ENCODE measurements at places on chromosomes 5 and 9.

DNA sequence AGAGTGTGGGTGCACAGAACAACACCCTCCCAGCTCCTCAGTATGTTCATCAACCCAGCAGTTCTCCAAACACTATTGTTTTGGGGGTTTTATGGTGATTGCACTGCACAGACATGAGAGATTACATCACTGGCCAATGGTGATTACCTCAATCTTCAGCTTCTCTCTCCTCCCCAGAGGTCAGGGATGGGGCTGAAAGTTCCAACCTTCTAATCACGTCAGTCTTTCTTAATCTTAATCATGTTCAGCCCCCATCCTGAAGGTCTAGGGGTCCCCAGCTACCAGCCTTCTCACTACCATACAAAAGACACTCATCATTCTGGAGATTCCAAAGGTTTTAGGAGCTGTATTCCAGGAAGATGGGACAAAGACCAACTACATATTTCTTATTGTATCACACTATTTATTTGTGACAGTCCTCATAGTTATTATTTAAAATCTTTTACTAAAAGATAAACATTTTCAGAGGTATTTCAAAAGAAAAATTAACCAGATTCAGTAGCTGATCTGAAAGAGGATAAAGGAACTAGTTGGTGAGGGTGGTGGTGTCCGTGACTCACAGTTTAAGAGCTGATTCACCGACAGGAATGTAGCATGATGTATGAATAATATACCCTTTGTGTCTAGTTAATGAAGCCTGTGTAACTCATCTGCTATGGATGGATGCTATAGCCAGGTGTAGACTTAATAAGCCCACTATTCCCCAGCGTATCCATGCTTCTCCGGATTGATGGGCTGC is 35.6 kb downstream of the RASEF start:
- no peak for DNase-seq

DNA sequence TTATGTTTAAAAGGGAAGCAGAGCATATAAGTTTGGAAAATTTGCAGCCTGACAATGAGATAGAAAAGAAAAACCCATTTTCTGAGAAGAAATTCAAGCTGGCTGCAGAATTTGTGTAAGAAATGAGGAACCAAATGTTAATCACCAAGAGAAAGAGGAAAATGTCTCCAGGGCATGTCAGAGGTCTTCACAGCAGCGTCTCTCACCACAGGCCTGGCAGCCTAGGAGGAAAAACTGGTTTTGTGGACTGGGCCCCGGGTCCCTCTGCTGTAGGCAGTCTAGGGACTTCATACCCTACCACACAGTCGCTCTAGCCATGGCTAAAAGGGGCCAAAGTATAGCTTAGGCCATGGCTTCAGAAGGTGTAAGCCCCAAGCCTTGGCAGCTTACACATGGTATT is 32.1 kb upstream of the HSD17B4 start:
- no peak for DNase-seq

DNA sequence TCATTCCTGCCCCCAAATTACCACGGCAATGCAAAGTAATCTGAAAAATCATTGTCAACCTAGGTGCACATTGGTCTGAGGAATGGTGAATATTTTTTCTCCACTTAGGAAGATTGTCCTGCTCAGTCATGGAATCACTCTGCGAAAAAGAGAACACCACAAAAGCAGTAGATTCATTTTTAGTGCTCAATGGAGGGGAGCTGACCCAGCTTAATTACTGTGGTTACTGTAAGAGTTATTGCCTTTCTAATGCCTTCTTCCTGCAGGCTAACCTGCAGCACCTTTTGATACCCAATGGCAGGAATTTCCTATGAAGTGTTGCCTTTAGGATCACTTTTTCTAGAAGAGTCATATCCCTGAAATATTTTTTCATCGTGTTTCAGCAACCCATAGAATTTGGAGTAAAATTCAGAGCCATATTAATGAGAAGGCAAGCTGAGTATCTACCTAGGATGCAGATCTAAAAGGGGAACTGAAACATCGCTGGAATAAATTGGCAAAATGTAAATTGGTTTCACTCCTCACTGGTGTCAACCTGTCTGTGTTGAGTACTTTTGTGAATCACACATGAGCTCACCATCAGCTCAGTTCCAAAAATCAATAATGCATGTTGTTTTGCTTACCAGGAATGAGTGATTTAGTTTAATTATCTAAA is 464.5 kb downstream of the CSNK1G3 start:
- no peak for DNase-seq

GRCh38 chr9:93642961-93643360 is 66.6 kb downstream of the PHF2 start:
- no peak for DNase-seq

DNA sequence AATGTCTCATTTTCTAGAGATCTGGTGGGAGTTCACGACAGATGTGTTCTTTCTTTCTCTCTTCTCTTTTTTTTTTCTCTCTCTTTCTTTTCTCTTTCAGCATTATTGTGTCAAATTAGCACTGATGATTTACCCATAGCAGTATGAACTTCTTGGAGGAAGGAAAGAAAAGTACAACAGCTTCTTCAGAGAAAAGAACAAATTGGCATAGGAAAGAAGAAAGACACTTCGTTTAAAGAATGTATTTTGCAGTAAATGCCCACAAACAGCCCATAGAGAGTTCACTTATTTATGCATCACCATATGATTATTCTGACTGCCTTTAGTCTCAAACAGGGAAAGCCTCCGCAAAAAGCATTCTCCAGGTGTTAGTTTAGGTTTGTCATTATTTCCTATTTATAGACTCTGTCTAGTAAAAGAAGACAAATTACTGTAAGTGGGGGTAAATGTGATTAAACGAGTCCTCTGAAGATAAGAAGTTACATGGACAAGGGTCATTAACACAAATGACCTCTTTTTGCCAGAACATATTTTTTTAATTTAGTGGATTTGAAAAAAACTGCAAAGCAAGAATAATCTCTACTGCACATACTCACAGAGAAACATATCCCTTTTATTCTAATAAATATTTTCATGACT is 68.0 kb downstream of the POU5F2 start:
- no peak for DNase-seq

DNA sequence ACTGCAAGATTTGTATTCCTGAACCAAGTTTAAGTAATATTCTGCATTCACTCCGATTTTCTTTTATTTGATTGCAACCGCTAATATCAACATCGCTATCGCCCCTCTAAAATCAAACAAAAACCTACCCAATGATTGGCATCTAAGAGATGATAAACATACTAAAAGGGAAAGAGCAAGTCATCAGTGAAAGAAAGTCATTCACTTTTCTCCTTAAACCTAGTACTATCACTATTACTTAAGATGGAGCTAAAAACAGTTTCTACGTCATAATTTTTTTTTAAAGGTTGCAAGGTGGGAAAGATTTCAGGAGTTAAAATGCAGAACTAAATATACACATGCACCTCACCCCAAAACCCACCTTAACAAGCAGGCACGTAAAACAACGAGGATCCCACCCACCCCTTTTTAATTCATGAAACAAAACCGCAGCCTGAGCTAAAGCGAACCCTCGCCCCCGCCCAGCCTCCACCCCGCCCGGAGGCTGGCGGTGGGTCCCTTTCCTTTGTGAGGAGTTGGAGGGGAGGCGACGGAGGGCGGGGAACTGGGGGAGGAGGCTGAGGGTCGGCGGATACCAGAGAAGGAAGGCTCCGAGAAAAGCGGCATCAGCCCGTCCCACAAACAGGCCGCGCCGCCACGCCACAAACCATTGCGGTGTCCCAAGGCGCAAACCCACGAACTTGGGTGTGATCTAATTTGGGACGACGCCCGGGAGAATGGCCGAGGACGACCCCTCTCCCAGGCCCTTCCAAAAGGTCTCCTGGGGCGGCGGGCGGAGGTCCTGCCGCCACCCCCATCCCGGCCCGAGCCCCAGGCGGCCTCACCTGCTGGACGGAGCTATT is 861 bp downstream of the UBQLN1 start:
- no peak for DNase-seq

- no peak for DNase-seq
These were observed 1040.8 kb downstream of the TAF11L14 start for GRCh38 chr5:18675041-18675440.

DNA sequence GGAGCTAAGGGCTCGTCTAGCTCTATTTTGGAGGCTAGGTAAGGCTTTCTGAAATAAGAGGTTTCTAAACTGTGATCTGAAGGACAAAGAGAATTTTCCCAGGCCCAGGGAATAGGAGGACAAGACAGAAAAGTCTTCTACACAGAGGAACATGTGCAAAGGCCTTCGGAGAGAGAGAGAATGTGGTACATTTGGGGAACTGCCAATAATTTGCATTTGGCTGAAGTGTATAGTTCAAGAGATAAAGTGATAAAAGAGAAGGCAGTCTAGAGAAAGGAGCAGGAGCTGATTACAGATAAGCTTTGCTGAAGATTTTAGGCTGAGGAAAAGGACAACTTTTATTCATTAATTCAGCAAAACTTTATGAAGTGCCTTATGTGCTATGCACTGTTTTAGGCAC is 214.4 kb upstream of the ELL2 start:
- DNase-seq: no peak

DNA sequence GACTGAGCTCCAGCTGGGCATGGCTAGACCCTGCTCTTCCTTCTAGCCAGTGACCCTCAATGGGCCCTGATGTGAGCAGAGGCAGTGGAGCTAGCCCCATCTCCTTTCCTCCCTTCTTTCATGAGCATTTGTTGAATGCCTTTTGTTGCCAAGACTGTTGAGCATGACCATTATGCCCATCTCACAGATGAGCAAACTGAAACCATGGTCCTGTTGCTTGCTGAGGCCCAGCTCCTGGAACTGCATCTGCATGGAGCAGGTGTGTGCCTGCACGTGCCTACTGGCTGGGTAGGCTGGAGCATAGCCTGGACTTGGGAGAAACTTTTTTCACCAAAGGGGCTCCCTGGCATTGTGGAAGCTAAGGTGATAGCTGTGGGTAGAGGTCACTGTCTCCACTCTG is 3.0 kb upstream of the WNK2 start:
- DNase-seq: no peak

DNA sequence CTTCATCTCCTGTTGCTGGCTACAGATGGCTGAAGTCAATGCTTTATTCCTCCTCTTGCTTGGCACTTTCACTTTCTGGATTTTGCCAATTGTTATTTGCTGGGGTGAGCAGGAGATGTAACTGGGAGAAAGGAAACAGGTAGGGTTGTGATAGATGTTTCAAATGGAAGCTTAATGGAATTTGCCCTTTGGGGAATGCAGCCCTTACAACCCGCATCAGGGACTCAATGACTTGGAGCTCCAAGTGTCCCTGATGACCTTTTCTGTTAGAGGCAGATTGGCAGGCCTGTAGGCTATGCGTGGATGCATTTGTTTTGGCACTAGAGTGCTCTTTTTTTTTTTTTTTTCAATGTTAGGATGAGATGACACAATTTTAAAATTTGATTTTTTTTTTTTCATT is 219.9 kb upstream of the GLRA1 start:
- no peak for DNase-seq

- no peak for DNase-seq
These were observed 179.1 kb upstream of the IER5L start for GRCh38 chr9:129356871-129357772.

GRCh38 chr9:99416007-99416406 is 193.9 kb downstream of the SEC61B start:
- DNase-seq: no peak

DNA sequence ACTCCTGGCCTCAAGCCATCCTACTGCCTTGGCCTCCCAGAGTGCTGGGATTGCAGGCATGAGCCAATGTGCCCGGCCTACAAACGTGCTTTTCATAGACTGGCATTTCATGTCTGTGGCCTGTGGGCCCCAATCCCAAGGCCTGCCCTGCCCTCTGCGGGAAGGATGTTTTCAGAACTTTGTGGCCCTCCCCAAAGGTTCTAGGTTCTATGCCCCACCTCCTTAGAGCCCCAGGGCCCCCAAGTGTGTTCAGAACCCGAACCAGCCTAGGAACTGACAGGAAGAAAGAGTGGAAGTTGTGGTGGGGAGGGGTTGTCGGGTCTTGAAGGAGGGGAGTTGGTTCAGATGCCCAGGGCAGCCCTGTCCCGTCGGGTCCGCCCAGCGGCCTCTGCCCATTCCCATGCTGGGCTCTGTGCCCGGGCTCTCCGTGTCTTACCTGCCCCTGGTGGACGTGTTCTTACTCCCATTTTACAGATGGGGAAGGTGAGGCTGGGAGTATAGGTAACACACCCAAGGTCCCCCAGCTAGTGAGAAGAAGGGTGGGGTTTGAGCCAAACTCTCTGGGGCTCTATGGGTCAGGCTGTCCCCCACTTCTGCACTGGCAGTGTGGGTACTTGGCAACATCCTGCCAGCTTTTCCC is 175.8 kb upstream of the IER5L start:
- no peak for DNase-seq

GRCh38 chr5:108830705-108831276 is 83.1 kb downstream of the FER start:
- no peak for DNase-seq

DNA sequence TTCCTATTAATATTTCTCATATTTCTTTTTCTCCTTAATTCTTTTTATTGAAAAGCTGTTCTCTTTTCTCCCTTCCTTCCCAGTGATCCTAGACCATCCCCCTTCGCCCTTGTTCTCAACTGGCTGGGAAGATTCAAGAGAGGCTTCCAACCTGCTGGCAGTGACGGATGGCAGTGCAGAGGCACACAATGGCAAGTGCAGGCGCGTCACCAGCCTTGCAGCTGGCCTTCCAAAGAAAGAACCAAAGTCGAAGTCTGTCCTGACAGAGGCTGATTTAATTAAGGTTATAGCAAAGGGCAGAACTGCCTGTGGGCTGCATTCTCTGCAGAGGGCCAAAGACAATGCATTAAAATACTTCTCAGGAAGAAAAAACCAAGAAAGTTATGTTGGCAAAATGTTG is 7.4 kb downstream of the CEMIP2 start:
- DNase-seq: no peak

- no peak for DNase-seq
These were observed 42.1 kb downstream of the CXXC5 start for GRCh38 chr5:139690064-139690802.

DNA sequence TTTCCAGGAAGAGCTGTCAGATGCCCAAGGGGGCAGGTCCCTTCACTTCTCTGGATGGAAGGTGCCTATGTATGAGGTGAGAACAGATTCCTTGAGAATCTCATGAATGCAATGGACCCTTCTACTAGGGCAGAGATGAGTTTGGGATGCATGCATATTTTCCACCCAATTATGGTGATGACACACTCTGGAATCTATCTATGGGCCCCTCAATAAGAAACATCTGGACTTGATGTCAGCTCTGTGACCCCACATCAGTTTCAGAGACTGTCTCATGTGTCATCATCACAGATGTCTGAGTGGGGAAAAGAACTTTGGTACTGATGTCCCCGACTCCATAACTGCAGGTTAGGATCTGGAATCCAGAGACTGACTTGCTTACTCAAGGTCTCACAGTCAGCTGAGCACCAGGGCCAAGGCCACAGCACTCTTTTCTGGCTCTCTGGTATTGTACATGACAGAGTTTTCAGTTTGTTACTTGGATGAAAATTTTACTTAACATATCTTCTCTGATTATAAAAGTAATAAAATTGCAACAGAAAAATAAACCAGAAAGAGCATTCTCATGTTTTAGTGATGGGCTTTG is 177.0 kb downstream of the DCP2 start:
- DNase-seq: no peak

Data from stimulated activated CD4-positive, alpha-beta T cell treated with anti-CD3 and anti-CD28 coated beads, Interleukin-1b, Interleukin-23, amount 100 ng/mL, for 1 hour (primary cell).